ENCODE measurements at places on chromosomes 2 and 18. TPM values are rescaled to one million over a fixed set of nuclear protein-coding genes. Genes with fewer than 3 reads are reported as not detected.
A peak's percentile ranks its signal among the peaks of the same experiment; 100 is the strongest.

DNA sequence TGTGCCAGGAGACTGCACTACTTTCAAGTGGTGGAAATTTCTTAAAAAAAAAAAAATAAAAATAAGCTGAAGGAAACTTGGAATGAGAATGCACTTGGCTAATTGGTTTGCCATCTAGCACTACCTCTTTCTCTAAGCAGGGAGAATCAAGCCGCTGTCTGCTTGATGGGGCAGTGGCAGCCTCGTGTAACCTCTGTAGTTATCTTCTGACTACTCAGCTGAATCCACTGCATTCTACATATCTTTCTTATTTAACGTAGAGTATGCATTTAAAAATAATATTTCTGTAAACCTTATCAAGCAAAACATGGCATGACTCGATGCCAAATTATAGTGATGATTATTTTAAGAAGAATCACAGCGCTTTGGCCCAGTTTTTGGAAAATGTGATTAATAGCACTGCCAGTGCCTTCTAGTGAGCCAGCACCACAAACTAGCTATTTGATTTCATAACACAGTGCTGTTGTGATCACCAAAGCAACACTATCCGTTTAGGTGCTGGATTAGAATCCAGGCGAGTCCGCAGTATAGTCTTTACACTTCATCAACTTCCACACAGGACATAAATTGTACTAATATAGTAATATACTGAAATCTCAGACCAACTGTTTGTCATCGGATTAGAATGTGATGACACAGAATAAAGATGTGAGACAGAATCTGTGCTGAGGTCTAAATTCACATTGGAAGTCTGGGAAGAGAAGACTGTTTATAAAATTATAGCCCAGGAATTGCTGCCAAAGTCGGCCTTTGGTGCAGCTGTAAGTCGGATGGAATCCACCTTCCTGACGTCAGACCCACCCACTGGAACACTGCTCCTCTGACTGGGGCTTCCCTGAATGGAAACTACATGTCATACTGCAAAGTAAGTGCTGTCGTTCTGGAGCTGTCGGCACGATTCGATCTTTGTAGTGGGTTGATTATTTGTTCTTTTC lies 136.5 kb upstream of the ETAA1 start:
- peak; percentile 84 for ATAC-seq

- no peak for ATAC-seq
Observed at GRCh38 chr2:172247203-172247602, 144.5 kb upstream of the DLX2 start.

- no peak for ATAC-seq
Observed at GRCh38 chr2:188314314-188315054, 22.8 kb downstream of the GULP1 start.

DNA sequence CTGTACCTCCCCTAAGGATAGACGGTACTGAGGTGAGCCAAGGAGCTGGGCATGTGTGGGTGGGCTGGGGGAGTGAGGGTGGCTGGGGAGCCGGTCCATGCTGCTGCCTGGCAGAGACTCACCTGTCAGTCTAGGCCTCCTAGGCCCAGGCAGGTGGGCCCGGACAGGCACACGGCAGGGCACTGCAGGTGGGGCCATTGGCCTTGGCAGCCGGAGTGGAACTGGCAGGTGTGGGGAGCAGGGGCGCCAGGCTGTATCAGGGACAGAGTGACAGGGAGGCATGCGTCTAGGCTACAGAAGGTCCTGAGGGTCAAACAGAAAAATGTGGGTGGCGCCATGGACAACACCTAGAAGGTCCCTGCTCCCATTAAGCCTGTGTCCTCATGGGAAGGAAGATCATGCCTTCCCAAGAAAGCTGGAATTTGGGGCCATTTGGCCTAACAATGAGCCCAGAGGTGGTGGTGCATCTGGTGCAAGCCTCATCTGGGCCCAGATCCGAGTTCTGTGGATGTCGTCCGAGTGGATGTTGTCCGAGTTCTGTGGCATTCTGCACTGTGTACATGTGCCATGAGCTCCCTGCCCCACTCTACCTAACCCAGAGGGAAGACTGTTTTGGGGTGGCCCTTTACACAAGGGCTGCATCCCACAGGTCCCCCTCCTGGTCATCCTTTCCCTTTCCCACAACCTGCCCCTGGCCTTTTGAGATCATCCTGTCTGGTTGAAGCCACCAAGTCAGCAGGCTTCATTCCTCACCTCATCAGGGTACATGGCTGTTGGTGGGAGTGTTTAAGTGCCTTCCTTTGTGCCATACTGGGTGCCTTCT lies 249.7 kb downstream of the GLI2 start:
- no peak for ATAC-seq

The CRYGD gene
- total RNA-seq, result 1.1 TPM

The ITPRIPL1 gene
- 1.6 TPM for total RNA-seq

The IFIH1 gene
- total RNA-seq, result 10.3 TPM

The C1QL2 gene
- total RNA-seq, result 0.08 TPM

Measured in motor neuron (in vitro differentiated cells).